RWPE2 (cell line): ENCODE measurements at places on chromosomes 11 and 22.

DNA sequence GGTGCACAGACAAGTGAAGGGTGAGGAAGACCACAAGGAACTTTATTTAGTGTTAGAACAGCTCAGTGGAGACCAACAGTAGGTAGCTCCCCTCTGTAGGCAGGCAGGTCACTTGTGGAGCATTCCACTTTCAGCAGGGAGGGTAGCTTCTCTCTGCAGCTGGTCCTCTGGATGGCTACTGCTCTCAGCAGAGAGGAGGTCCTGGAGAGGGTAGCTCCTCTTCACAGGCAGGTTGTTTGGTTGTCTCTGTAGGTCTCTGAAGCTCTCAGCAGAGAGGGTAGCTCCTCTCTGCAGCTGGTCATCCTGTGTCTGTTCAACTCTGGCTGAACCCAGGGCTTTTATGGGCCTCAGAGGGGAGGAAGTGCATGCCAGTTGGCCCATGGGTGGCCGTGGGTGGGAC, 6.5 kb upstream of the OOSP1 start:
- DNase-seq, result no peak

DNA sequence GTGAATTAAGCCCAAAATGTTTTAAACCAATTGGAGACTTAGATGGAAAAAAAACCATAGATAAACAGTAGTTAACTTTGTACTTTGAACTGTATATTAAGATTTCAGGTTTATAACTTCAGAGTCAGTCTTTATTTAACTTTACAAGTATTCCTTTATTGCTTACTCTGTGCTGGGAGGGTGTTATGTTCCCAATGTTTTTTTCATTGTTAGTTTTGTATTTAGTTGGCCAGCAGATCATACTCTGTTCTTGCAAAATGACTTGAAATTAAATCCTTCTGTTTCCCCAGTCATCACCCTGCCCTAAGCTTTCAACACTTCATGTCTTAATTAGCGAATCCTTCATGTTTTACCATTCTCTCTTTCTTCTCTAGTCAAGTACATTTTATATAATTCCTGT, 25.3 kb downstream of the SIK2 start:
- no peak for DNase-seq

GRCh38 chr22:11613898-11614755, 3913.9 kb upstream of the OR11H1 start:
- peak; percentile 31 for DNase-seq

DNA sequence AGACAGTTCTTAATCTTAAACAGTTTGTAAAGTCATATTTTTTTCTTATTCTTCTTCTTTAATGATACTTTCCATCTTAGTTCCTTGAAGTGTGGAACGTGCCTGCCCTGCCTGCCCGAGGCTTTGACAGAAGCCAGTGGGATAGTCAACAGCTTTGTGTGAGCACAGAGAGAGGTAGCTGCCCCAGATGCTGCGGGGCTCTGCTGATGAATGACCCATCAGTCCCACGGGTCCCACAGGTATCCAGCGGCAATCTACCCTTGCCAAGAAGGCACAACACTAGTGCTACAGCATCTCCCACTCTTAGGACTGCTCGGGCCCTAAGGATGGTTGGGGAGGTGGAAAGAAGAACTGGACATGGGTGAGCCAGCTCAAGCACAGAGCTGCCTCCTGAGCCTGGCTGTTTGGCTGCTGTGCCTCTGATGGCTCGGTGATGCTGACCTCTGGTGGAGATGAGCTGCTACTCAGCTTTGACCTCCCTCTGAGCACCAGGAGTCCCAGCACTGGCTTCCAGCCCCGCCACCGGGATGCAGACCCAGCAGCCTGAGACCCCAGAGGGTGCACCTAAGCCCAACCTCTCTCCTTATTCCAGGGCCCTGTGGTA, 11.8 kb upstream of the APLNR start:
- no peak for DNase-seq

- no peak for DNase-seq
Observed at GRCh38 chr11:110878513-110878912, 166.3 kb upstream of the ARHGAP20 start.

GRCh38 chr11:92977401-92977800, 8.0 kb downstream of the MTNR1B start:
- no peak for DNase-seq

GRCh38 chr22:30326255-30326705, 461 bp downstream of the TBC1D10A start:
- DNase-seq, result no peak

- no peak for DNase-seq
Observed at GRCh38 chr22:29716814-29717545, 2.8 kb upstream of the CABP7 start.

- no peak for DNase-seq
Observed at GRCh38 chr11:60158636-60159035, 24.2 kb downstream of the MS4A6A start.

DNA sequence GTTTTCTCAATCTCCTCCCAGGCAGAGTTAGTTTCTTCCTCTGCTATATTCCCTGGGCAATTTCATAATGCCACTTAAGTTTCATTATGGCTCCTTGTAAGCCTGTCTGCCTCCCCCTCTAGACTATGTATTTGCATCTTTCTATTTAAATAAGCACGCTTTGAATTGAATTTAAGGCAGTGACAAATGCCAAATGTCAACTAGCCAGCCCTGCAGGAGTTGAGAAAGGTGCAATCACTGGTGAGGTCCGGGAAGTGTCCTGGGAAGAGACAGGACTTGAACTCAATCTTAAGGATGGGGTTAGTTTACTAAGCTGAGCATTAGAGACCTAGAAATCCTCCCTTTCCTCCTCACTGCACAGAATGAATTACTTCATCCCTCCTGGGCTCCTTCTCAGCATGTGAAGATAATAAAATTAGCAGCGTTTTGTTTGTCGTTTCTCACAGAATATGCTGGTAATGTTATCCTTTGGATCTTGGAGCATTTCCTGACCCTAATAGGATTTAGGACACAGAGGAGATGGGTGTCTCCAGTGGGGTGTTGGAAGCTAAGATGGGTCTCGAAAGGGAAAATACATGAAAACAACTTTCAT, 1.6 kb downstream of the TCP11L1 start:
- no peak for DNase-seq

DNA sequence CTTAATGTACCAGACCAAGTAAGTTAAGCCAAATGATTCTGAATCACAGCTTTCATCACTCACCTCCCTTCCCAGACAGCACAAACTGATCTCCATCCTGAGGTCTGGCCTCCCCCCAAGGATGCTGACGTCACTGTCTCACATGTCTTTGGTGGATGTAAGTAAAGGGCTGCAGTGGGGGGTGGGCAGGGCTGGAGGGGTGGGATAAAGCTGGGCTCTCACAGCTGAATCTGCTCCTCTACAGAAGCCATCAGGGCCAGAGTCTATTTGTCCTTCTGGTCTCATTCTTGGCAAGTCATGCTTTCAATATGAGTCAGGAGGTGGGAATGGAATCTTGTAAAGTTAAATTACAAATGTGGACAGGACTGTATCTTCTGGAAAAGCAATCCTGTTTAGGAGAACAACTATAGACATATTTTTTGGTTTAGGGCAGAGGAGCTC, 32.7 kb downstream of the P4HA3 start:
- no peak for DNase-seq

DNA sequence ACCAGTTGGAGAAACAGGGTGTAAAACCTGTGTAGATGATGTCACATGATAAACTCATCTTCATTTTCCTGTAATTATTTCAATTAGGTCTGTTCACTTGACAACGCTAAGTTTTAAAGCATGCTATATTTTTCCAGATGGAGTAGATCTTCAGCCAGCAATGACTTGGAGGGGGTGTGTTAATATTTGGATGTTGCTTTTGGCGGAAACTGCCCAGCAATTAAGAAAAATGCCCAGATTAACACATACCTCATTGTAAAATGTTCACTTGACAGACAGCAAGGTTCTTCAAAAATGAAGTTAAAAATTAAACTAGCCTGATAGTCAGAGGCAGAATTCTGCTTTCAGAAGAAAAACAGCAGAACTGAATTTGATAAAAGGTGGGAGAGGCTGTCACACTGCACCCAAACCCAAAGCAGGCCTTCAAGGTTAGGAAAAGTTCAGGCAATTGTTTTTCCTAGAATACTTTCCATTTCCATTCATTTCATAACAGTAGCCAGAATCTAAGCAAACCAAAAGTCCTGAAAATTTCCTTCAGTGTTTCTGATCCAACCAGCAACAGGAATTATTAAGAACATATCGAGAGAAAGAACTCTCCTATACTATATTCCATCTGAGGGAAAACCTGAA, 33.0 kb downstream of the VSIG10L2 start:
- DNase-seq, result no peak
